Omental fat pad (tissue), 4 donors: ENCODE measurements at places on chromosomes 3 and 15. TPM values are rescaled to one million over a fixed set of nuclear protein-coding genes. Genes with fewer than 3 reads are reported as not detected.

DNA sequence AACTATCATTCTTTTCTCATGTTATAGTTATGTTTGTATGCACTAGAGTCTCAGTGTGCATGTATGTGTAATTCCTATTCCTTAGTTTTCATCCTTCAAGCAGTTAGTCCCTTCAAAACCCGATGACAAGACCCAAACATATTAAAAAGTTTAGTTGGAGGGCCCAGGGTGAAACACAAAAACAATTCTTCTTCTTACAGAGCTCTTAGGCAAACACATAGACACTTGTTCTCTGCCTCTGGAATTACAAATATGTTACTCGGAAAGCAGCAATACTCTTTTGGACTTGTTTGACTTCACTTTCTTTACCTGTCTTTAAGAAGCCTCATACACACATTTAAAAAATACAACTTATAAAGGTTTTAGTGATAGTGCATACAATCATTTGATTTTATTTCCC, 763 bp upstream of the CNTN6 start:
- DNase-seq, result no peak

GRCh38 chr3:187618722-187619121, 51.5 kb downstream of the SST start:
- DNase-seq, result no peak

- DNase-seq, result no peak
Observed at GRCh38 chr3:130853581-130853980, 40.3 kb upstream of the ATP2C1 start.

DNA sequence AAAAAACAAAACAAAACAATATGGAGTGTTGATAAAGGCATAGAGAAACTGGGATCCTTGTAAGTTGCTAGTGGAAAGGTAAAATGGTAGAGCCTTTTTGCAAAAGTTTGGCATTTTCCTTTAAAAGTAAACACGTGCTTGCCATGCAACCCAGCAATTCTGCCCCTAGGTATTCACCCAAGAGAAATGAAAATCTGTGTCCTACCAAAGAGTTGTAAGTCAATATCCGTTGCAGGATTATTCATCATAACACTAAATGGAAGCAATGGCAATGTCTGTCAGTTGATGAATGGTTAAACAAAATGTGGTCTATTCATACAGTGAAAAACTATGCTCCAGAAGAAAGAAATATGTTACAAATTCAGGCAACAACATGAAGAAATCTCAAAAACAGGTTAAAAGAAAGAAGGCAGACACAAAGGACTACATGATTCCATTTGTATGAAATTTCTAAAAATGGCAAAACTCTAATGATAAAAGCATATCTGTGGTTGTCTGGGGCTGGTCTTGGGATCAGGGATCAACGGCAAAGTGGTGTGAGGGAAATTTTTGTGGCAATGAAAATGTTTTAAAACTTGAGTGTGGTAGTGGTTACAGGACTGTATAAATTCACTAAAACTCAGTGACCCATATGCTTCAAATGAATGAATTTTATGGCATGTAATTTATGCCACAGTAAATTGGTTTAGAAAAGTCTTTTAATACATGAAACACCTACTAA, 229.6 kb downstream of the OPA1 start:
- no peak for DNase-seq

DNA sequence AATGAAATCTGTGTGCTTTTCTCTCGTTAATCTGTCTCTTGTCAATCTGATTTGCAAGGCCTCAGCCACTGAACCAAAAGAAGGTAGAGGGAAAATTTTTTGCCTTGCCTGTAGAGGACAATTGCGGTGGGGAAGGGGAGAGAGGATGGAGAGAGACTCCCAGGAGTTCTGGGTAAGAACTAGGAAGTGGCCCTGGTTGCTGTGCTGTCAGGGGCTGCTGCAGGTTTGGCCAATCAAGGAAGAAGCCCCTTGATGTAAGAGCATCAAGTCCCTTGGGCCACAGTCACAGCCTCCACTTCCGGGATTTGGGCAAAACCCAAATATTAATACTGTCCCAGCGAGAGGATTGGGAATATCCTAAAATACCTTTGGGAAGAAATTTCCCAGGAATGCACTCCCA, 43.3 kb downstream of the TRANK1 start:
- no peak for DNase-seq

GRCh38 chr3:159904911-159905310, 83.7 kb upstream of the IL12A start:
- DNase-seq, result no peak

GRCh38 chr15:60237446-60237845, 160.3 kb downstream of the ANXA2 start:
- DNase-seq, result no peak

DNA sequence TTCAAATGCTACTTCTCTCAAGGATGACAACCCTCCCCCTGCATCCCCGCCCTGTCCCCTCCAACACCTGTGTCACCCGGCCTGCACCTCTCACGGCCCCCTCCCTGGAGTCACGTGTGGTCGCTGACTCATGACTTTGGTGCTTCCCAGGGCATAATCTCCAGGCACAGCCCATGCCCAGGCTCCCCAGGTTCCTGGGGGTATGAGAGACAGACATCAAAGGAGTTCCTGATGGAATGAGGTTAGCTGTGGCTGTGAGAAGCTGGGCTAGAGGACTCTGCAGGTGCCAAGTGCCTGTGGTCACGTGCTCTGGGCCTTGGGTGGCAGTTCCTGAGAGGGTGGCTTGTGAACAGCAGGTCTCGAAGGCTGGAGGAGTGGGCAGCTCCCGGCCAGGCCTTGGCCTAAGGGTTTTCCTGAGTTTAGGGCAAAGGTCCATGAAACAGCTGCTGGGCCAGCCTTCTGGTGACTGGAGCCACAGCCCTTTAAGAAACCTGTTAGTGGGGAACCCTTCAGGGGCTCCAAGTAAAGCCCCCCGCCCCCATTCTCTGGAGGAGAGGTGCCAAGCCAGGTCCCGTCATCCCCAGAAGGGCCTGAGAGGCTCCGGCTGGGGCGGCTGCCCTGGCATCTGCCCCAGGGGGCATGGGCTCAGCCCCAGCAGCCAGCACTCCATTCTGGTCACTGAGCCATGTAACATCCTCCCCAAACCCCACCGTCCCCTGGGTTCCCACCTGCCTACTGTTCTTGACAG, 230.0 kb downstream of the XXYLT1 start:
- no peak for DNase-seq

- no peak for DNase-seq
Observed at GRCh38 chr15:31488437-31489204, 162.0 kb downstream of the KLF13 start.

- no peak for DNase-seq
Observed at GRCh38 chr3:12286927-12287726, 1.7 kb upstream of the PPARG start.

- DNase-seq, result no peak
Observed at GRCh38 chr3:64956711-64957325, 269.0 kb upstream of the ADAMTS9 start.

- DNase-seq, result no peak
Observed at GRCh38 chr3:168794427-168794826, 698.7 kb upstream of the GOLIM4 start.

DNA sequence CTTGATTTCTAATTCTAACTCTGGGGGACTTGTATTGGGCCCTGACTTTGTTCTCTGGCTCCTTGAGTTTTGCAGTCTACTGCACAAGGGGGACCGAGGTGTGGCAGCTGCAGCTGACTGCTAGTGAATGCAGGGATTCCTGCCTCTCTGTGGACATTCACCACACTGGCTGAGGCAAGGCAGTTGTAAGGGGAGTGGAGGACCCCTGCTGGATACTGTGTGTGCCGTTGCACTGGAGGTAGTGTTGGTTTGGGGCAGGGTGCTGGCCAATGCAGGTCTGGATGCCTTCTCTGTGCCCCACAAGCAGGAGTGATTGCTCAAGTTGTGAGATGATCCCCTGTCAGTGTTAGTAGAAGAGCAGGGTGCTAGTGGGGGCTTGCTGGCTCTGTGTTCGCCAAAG, 626.1 kb downstream of the SQOR start:
- no peak for DNase-seq

GRCh38 chr3:133733226-133733625, 13.0 kb upstream of the TF start:
- DNase-seq, result no peak

DNA sequence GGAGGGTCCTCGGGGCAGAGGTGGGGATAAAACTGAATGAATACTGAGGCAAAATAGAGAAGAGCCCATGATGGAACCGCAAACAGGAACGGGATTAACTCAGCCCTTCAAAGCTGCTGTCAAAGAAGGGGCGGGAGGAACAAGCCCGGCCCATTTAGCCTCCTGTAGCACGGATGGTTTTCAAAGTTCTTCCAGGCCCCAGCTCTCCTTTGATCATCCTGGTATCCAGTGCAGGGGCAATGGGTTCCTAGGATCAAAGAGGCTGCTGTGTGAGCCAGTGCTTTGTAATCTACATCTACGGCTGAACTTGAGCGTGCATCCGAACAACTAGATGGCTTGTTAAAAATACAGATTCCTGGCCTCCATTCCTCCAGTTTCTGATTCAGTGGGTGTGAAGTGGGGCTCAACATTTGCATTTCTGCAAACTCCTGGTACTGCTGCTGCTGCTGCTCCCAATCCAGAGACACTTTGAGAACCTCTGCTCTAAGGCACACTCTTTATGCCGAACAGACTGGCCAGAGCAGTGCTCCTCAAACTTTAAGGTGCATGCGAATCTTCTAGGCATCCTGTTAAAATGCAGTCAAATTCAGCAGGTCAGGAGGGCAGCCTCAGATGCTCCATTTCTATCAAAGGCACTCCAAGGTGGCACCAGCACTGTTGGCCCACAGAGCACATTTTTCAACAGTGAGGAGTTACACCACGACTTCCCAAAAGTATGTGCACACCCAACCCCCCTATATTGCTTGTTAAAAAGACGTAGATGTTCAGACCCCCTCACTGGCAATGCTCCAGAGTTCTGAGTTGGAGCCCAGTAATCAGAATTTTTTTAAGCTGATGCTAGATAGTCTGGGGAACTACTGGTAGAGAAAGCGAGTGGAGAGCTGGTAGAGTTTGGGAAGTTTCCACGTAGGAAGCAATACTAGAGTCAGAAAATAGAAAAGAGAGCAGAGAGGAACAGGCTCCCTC, 5.6 kb downstream of the GALNT15 start:
- no peak for DNase-seq

DNA sequence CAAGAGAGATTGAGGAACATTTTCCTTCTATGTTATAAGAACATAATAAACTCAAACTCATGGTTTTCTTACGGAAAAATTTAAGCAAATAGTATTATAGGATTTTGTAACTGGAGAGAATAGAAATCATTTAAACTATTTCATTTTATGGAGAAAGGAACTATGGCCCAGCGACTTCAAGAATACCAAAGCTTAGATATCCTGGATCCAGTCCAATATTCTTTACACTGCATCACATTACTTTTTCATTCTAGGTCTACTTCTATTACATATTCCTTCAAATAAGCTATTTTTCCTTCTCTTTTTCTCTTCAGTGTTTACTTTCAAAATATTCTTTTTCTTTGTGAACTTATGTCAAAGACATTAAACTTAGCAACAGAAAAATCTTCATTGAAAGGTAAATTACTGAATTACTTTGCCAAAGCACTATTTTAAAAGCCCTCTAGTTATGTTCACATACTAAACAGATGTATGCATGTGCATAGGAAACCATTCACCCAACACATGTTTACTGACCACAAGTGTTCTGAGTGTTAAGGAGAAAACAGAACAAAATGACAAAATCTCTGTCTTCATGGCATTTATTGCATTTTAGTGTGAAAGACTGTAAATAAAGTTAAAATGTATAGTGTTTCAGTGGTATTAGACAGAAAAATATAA, 20.4 kb downstream of the KPNA4 start:
- no peak for DNase-seq

DNA sequence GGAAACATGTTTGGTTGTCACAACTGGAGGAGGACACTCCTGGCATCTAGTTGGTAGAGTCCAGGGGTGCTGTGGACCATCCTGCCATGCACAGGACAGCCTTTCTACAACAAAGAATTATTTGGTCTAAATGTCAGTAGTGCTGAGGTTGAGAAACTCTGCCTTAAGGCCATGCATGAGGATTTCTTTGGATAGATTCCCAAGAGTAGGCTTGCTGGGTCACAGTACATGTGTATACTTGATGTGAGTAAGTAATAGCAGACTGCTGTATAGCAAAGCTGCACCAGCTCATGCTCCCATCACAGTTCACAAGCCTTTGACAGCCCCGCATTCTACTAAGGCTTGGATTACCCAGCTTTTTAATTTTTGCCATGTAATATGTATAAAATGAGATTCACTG, 151.3 kb downstream of the MFSD1 start:
- no peak for DNase-seq

DNA sequence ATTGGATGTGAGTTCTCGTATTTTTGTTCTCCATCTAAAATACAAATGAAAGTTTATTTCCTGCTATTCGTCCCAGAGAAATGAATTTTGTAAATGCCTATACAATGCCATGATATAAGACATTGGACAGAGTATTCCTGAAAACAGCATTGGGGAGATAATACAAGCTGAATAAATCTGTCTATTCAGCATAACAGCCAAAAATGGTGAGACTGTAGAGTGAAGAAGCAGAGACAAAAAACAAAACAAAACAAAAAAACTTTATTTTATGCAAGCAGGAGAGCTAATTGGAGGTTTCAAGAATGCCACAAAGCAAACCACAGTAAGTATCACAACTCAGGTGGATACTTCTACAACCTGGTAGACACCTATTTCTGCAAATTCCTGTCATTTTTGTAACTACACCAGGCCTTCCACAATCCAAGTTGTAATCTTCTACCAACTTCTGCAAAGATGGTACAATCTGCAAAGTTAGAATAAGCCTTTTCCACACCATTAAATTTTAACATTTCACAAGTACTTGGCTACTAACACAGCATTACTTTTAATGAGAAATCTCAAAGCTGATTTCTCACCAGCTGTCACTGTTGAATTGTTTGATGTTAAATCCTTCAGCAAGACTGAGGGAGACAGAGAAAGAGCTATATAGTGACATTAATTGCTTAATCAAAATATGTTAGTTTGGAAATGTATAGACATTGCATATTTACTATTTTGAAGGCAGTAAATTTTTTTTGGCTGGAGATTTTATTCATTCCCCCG, 163.1 kb downstream of the CLSTN2 start:
- DNase-seq, result no peak

- DNase-seq, result no peak
Observed at GRCh38 chr3:46986055-46986730, 6.7 kb downstream of the NBEAL2 start.

DNA sequence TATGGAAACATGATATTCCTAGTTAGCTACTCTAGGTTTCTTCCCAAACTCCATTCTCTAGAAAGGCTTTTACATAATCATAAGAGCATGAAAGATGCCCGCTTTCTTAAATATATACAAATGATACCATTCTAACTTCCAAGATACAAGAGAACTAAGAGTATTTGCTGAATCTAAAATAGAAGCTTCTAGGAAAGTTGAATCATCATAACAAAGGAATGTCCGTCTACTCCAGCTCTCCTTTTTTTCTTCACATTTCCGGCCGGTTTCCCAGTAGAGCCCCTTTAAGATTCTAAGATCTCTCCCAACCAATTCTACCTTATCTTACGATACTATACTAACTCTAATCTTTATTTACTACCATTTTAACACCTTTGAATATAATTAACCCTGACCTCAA, 60.1 kb downstream of the RAD18 start:
- no peak for DNase-seq

Gene EPHA3
- 4.0 TPM for total RNA-seq

Gene PLSCR2
- not detected for total RNA-seq

Gene HDDC3
- total RNA-seq, result 24.7 TPM

Gene PDZRN3
- 33.0 TPM for total RNA-seq

Gene FBXO40
- not detected for total RNA-seq

Gene IL16
- 42.7 TPM for total RNA-seq

Gene PIGX
- total RNA-seq, result 19.4 TPM

Gene SI
- total RNA-seq, result not detected
